ENCODE measurements at places on chromosomes 1 and 21.
A peak's percentile ranks its signal among the peaks of the same experiment; 100 is the strongest.

GRCh38 chr1:154352245-154352580 lies 26.9 kb downstream of the ATP8B2 start:
- DNase-seq: no peak

- DNase-seq: peak; percentile 84
These were observed 66.5 kb downstream of the PLXNA2 start for GRCh38 chr1:208177656-208178055.

DNA sequence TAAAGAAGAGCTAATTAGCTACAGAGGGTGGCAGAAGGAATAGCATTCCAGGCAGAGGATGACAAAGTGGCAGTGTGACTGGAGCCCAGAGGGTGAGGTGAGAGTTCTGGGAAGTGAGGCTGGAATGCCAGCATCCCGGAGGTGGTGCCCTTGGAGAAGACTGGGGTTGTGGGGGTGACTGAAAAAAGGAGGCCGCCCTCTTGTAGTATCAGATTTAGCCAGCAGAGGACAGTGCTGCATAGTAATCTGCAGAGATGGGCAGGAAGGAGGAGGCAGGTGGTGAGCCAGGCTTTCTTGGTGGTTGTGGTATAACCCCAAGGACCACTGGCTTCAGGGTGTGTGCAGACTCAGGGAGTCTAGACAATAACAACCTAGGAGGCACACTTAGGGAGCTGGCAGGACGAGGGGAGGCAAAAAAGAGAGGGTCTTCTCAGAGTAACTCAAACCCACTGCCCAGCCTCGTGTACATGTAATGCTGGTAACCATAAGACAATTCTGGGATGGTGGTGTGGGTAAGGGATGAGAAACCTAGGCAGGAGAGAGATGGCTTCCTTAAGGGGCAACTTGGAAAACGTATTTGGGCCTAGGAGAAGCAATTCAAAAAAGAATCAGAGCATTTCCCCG lies 30.5 kb downstream of the MROH7 start:
- peak; percentile 2 for DNase-seq

GRCh38 chr1:222824641-222825040 lies 9.8 kb downstream of the DISP1 start:
- DNase-seq: no peak

- DNase-seq: no peak
These were observed 356.3 kb upstream of the PRMT6 start for GRCh38 chr1:106700211-106700610.

DNA sequence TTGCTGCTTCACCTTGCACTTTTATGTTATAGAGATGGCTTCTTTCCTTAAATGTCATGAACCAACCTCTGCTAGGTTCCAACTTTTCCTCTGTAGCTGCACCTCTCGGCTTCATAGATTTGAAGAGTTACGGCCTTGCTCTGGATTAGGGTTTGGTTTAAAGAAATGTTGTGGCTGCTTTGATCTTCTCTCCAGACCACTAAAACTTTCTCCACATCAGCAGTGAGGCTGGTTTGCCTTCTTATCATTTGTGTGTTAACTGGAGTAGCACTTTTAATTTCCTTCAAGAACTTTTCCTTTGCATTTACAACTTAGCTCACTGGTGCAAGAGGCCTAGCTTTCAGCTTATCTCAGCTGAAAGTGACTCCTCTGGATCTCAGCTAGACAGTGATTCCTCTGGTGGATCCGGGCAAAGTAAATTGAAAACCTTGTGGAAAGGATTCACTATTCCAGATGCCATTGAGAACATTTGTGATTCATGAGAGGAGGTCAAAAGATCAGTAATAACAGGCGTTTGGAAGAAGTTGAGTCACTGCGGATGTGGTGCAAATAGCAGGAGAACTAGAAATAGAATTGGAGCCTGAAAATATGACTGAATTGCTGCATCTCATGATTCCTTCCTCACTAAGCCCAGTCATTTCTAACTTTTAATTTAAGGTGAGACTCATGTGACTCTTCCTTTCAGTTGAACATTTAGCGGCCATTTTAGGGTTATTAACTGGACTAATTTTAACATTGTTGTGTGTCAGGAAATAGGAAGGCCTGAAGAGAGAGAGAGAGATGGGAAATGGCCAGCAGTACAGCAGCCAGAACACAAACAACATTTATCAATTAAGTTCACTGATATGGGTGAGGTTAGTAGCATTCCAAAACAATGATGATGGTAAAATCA lies 16.2 kb upstream of the RGS1 start:
- no peak for DNase-seq

DNA sequence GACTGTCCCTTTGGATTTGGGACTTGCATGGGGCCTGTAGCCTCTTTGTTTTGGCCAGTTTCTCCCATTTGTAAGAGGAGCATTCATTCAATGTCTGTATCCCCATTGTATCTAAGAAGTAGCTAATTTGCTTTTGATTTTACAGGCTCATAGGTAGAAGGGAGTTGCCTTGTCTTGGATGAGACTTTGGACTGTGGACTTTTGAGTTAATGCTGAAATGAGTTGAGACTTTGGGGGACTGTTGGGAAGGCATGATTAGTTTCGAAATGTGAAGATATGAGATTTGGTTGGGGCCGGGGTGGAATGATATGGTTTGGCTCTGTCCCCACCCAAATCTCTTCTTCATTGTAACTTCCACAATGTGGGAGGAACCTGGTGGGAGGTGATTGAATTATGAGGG lies 151.7 kb downstream of the PRDM2 start:
- DNase-seq: no peak

DNA sequence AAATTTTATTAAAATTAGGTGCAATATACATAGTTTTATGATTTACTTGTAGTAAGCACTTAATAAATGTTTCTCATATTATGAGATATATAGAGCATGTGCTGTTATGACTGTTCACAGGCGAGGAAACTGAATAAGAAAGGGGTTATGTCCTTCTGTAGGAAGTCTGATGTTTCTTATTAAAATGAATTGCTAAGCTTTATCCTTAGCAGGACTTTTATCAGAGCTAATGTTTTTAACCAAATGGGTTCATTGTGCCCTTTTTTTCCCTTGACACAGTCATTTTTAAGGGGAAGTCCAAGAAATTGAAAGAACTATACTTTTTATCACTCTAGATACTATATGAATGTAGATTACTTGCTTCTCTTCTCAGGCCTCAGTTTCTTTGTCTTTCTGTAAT lies 285.2 kb downstream of the PTPRC start:
- DNase-seq: no peak

DNA sequence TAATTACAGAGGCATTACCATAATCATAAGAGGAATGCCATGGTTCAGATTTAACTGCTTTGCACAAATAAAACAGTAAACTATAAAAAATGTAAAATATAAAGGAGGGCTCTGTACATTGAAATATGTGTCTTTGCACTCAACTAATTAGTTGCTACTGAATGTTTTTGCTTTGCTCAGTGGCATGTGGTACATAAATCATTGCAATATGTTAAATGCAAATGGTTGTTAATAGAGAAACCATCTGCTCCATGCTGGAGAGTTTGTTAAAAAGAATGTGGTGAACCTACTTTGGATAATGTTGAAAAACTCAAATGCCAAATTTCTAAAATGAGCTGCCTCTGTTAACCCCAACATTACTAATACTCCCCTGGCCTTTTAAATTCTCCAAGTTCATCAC lies 201.5 kb downstream of the NTNG1 start:
- no peak for DNase-seq

DNA sequence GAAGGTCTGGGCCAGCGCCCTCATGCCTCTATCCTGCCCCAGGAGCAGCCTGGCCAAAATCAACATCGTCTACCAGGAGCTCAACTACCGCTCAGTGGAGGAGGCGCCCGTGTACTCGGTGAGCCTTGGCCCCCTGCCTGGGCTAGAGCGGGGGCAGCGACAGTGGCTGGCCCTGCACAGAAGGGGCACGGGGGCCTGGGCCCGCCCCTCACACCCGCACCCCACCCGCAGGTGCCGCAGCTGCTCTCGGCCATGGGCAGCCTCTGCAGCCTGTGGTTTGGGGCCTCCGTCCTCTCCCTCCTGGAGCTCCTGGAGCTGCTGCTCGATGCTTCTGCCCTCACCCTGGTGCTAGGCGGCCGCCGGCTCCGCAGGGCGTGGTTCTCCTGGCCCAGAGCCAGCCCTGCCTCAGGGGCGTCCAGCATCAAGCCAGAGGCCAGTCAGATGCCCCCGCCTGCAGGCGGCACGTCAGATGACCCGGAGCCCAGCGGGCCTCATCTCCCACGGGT lies 10.8 kb downstream of the SCNN1D start:
- DNase-seq: no peak

DNA sequence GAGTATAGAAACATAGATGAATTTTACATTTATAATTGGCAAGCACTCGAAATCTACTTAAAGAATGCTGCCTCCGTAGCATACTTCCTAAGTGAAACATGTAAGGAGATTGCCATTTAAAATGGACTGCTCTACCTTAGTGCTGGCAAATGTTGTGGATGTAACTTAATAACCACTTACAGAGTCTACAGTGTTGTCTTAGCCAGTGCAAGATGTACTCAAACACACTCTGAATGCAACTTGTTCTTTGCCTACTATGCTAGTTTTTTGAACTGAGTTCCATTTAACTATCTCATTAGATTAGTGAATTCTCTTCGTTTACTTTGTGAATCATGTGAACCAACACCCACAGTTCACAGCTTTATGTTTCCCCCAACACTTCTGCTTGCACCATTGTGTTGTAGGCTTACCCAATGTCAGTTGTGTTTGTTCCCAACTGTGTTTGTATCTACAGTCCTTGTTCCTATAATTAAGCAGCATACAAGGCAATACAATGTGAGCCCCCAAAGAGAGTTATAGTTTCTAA lies 345.5 kb upstream of the LYPLAL1 start:
- DNase-seq: no peak

GRCh38 chr1:96234299-96234698 lies 487.3 kb upstream of the PTBP2 start:
- DNase-seq: no peak

- no peak for DNase-seq
These were observed 40.8 kb downstream of the KIAA1614 start for GRCh38 chr1:180953291-180954004.

DNA sequence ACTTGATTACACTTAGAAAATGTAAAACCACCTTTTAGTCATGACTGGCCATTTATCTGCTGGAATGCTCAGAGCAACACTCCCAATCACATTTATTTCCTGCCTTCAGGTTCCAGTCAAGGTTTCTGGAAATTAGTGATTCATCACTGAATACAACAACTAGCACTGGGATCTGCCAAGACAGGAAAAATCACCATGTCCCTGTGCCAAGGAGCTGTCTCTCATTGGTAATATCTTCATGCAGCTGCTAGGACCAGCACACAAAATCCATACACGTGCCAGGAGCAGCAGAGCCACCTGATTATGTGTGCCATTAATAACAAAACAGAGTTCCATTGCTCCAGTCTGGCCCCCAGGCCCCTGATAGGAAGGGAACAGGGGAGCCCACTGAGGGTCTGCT lies 194.6 kb downstream of the TNR start:
- DNase-seq: no peak

- DNase-seq: no peak
These were observed 5.3 kb downstream of the TRAF3IP3 start for GRCh38 chr1:209761011-209761635.

GRCh38 chr1:42877380-42877779 lies 31.0 kb downstream of the ZNF691 start:
- DNase-seq: no peak

GRCh38 chr1:214966346-214966745 lies 116.2 kb upstream of the KCNK2 start:
- no peak for DNase-seq

GRCh38 chr1:235610157-235610556 lies 39.4 kb downstream of the GNG4 start:
- no peak for DNase-seq

GRCh38 chr21:42220138-42220701 lies 1.3 kb downstream of the ABCG1 start:
- DNase-seq: peak; percentile 36

GRCh38 chr1:53094533-53094919 lies 32.5 kb downstream of the PODN start:
- no peak for DNase-seq

DNA sequence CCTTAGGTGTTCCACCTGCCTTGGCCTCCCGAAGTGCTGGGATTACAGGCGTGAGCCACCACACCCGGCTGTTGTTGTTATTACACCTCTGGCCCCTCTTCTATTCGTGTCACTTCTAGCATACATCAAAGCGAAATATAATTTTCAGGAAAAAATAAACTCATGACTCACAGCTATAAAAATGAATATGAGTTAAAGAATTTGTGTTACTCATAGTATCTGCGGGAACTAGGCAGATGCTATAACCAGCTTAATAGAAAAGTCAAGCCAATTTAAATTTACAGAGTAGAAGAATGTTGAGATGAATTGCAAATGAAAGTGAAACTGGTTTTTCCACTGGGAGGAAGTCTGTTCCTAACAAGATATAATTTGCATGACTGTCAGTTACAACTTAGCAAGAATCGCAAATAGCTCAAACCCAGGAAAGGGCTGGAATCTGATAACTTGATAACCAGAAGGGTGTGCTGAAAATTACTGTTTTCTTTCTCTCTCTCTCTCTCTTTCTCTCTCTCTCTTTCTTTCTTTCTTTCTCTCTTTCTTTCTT lies 11.2 kb downstream of the OR2W3 start:
- no peak for DNase-seq

- DNase-seq: no peak
These were observed 2.7 kb downstream of the KIAA0319L start for GRCh38 chr1:35554266-35555211.

- peak; percentile 65 for DNase-seq
These were observed 69.8 kb downstream of the MPZL1 start for GRCh38 chr1:167791281-167792187.

GRCh38 chr1:119637710-119638109 lies 10.4 kb downstream of the ZNF697 start:
- DNase-seq: no peak

GRCh38 chr1:59696421-59697115 lies 118.2 kb upstream of the HOOK1 start:
- DNase-seq: no peak

GRCh38 chr1:66563941-66564630 lies 30.1 kb downstream of the SGIP1 start:
- DNase-seq: no peak

DNA sequence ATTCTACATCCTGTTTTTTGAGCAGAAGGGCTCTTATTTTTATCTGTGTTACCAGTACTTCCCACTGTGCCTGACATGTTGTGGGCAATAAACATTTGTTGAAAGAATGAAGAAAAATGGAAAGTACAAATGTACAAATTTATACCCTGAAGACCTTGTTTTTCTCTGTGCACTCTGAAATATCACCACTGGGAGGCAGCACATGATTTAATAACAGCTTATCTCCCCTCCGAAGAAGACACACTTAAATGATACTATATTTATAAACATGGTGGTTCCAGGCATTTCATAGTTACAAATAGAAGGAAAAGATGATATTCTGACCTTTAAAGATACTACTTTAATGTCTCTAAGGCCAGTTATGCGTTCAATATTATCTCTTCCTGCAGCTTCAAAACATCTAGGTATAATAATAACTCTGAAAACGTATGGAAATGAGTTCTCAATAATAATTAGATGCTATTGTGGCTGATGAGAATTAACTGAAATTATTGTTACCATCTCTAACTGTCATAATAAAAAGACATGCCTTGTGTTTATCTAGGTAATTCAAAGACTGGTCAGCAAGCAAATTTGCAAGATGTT lies 12.8 kb downstream of the DYNLT5 start:
- peak; percentile 36 for DNase-seq

- no peak for DNase-seq
These were observed at the start of gene MYOCOS for GRCh38 chr1:171622152-171622462. MYOCOS (plus strand) TSS chr1:171622243; CDS start chr1:171623884, 1,641 bp downstream.

All from NCI-H187 treated with DMSO at 0.1 percent for 48 hours (cell line).